Neural cell (in vitro differentiated cells): ENCODE measurements at places on chromosomes 13 and 19. TPM values are rescaled to one million over a fixed set of nuclear protein-coding genes. Genes with fewer than 3 reads are reported as not detected.

Gene CAB39L
- polyA plus RNA-seq: 40.3 and 41.4 TPM in 2 replicates

Gene PEX11G
- 1.2 and 1.3 TPM in 2 replicates for polyA plus RNA-seq

Gene DCLK1
- 118 and 124 TPM in 2 replicates for polyA plus RNA-seq

Gene GSX1
- not detected in 2 replicates for polyA plus RNA-seq

Gene RASA3
- polyA plus RNA-seq: 8.5 and 10.8 TPM in 2 replicates

Gene TGFBR3L
- not detected in 2 replicates for polyA plus RNA-seq

Gene VWA8
- 3.2 and 3.6 TPM in 2 replicates for polyA plus RNA-seq

Gene EHD2
- polyA plus RNA-seq: not detected in 2 replicates

Gene PSG2
- not detected in 2 replicates for polyA plus RNA-seq

Gene SHANK1
- polyA plus RNA-seq: 3.2 and 7.9 TPM in 2 replicates

Gene ZNF358
- 14.6 and 22.0 TPM in 2 replicates for polyA plus RNA-seq

Gene LILRA5
- polyA plus RNA-seq: not detected in 2 replicates

Gene ZNF416
- 6.3 and 6.4 TPM in 2 replicates for polyA plus RNA-seq

Gene CDC42EP5
- not detected in 2 replicates for polyA plus RNA-seq

Gene CYP4F8
- not detected in 2 replicates for polyA plus RNA-seq

Gene DOCK9
- 11.4 and 12.8 TPM in 2 replicates for polyA plus RNA-seq
